ENCODE measurements at places on chromosomes 2 and 18. TPM values are rescaled to one million over a fixed set of nuclear protein-coding genes. Genes with fewer than 3 reads are reported as not detected.

Gene CCDC142
- 14.0 TPM for total RNA-seq

Gene REG3G
- 0.53 TPM for total RNA-seq

Gene ACADL
- total RNA-seq: 26.8 TPM

Gene RGPD8
- 6.7 TPM for total RNA-seq

Gene HRH4
- total RNA-seq: 0.15 TPM

Gene CDK15
- total RNA-seq: 0.13 TPM

Gene CFAP65
- total RNA-seq: 0.05 TPM

Gene TCF4
- 8.7 TPM for total RNA-seq

Gene CNRIP1
- 2.3 TPM for total RNA-seq

Gene SLC30A3
- not detected for total RNA-seq

Gene BOK
- 95.8 TPM for total RNA-seq

Gene RGPD4
- not detected for total RNA-seq

Gene UGT1A10
- total RNA-seq: 0.45 TPM

Gene DPYSL5
- total RNA-seq: not detected
